ENCODE measurements at places on chromosomes 1 and 21.

GRCh38 chr21:29347274-29347681, 48.6 kb downstream of the BACH1 start:
- DNase-seq = no peak

GRCh38 chr1:89069951-89070350, 4.9 kb upstream of the GBP1 start:
- DNase-seq = no peak

DNA sequence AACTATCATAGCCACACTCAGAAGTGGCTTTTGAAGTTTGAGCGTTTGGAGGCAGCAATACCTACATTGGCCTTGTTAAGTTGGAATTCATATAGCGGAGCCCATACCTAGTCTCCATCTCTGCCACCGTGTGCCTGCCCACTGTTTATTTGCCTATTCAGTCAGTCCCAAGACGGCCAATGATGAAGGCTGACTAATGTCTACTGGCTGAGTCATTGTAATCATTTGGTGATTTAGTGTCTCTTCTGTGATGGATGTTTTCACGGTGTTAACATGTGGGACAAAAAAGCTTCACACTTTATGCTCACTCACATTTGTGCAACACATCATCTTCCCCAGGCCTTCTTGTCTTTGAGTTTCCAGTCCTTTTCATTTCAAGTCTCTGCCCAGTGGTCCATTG, 92.6 kb upstream of the PBX1 start:
- no peak for DNase-seq

- DNase-seq = no peak
Observed at GRCh38 chr1:183497218-183497617, 24.9 kb downstream of the SMG7 start.

- DNase-seq = no peak
Observed at GRCh38 chr1:241551759-241552638, 19.8 kb downstream of the KMO start.

- no peak for DNase-seq
Observed at GRCh38 chr1:22127731-22128130, 15.2 kb downstream of the WNT4 start.

DNA sequence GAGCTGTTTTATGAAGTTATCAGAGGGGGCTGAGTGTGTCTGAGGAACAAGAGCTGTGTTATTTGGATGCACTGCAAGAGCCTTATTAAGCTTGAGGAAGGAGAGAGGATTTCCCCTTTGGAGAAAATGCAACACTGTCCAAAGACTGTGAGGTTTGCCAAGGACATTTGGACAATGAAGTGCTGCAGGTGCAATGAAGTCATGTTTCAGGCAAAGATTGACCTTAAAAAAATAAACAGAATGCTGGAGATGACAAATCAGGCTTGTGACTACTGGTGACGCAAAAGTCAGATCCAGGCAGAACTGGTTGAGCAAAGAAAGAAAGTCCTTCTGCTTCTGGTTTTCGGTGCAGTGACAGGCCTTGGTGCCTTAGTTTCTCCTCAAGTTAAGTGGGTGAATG, 125.2 kb upstream of the KIAA0040 start:
- no peak for DNase-seq

DNA sequence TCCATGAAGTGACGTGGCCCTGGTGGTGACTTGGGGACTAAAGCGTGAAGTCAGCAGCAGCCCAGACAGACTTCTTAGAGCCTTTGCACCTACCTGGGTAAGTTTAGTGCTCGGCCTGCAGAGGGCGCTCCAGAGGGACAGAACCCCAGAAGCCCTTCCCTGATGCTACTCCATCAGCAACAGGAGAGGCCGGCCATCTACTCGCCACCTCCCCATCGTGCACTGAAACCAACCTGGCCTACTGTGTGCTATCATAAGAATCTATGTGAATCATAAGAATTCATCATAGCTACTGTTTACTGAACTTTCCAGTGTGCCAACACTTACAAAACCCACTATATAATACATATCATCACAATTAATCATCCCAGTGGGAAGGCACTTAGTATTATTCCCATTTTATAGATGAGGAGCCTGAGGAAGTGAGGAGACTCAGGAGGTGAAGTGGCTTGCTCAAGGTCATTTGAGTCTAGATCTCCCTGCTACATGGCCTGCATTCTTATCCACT, 7.9 kb upstream of the EDN2 start:
- DNase-seq = peak; percentile 60

Data from ELR (cell line).